ENCODE measurements at places on chromosomes 3 and 15.

DNA sequence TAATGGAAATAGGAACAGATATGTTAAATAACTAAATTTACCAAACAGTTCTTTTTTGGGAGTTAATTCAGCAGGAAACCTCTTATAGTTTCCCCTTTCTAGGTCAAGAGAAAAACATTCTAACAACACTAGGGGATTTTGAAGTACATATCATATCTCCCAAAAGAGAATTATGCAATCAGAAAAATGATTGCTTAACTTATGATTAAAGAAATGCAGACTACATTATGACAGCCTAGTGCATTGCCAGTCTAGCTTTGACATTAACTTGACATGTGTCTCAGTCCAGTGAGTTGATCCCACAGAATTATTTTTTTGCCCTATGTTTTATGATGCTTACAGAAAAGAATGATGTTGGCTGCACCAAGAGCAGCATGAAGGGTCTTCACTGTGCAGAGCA, 31.7 kb upstream of the NPHP3 start:
- no peak for DNase-seq

DNA sequence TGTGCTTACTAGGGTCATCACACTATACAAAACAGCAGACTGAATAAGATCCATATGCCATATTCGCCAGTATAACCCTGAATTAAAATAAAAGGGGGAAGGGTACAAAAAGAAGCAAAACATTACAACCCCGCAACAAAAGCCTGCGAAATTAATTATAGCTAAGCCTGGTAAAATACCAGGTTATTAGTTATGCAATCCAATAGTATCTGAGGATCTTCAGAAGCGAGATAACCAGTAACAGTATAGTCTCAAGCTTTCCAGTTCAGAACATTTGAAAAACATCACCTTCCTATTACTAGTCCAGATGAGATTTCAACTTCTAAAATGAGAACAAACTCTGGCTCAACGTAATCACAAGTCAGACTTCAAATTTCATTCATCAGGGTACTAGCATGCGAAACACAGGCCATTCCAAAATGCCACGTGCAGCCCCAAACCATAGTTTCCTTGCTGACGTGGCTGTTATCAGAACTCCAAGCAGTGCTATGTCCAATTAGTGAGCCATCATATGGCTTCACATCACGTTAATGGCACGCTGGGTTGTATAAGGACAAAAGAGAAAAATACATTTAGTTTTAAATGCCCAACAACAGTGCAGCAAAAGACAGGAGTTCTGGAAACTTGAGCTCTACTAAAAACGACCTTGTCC, 1.1 kb downstream of the SSR3 start:
- no peak for DNase-seq

DNA sequence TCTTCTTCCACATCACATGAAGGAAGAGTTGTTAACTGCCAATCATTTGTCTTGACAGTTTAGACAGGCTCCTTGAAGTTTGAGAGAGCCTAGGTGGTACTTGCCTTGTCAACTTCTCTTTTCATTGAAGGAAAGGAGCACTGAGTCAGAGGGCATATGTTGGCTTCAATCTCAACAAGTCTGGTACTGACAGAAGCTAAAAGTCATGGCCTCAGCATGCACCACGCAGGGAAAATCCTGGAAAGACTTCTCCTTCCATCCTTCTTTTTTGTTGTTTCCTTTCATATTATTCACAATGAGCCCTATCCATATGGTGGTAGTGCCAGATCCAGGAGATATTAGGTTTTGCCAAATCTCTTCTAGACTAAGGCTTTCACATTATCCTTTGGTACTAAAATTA, 1272.5 kb downstream of the ROBO1 start:
- no peak for DNase-seq

DNA sequence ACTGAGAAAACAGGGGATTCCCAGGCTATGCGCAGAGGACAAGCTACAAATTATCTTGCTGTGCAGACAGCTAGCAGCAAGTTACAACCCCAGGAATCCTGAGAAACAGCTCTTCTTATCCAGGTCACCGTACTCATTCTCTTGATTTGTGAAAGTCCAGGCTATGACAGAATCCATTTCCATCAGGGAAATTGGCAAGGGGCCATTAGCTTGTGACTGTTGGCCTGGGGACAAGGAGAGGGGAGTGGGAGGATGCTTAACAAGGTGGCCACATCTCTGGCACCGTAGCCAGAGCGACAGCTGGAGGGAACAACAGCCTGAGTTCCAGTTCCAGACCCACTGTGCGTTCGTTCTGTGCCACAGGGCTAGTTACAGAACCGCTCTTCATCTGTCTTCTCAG, 44.9 kb upstream of the PLXNA1 start:
- no peak for DNase-seq

- DNase-seq, result no peak
Measured at GRCh38 chr3:128366652-128367051, 100.0 kb downstream of the DNAJB8 start.
